ENCODE measurements at places on chromosomes 5 and 9.

DNA sequence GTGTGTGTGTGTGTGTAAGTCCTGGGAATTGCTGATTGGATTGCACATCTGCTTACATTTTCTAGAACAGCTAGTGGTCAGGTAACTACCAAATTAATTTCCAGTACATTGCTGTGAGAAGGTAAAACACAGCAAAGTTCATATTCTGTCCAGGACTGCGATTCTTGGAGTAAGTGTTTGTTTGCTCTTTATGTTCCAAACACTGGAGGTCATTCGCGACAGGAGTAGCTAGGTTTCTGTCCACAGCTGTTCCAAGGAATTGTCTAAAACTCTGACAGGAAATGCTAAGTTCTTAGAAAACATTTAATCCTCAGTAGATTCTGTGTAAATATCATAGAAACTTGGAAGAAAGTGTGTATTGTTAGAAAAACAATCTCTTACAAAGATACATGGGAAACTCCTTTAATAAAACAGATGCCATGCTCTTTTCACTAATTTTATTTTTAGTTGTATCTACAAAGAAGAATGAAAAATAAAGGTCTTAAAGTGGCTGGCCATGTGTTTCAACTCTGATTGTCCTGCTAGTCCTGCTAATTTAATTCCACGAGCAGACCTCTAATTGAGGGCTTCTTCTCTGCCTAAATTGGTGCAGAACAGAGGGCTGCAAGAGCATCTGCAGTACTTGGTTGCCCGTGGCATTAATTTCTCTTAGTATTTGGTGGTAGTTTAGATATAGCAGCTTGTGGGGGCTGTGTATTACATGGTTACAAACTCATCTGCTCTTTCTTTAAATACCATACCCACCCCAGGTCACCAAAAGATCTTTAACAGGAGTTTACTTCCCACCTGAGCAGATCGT, 464.5 kb downstream of the RASEF start:
- no peak for DNase-seq

DNA sequence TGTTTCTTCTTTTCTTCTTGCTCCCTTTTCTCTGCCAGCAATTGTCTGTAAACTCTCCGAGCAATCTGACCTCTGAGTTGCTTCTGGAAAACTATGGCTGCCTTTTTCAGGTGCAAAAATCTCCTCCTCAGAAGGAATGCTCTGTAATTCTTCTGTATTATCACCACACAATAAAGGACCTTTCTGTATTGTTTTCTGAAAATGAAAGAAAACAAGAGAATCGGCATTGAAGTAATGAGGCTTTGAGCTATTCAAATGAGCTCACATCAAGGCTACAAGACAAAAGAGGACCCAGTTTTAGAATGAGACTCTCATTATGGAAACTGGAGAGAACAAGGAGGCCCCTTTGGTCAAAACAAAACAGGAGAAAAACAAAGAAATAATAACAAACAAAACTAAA, 86.2 kb upstream of the RETREG1 start:
- DNase-seq = no peak

GRCh38 chr5:17951392-17952169, 317.3 kb downstream of the TAF11L14 start:
- peak; percentile 18 for DNase-seq

DNA sequence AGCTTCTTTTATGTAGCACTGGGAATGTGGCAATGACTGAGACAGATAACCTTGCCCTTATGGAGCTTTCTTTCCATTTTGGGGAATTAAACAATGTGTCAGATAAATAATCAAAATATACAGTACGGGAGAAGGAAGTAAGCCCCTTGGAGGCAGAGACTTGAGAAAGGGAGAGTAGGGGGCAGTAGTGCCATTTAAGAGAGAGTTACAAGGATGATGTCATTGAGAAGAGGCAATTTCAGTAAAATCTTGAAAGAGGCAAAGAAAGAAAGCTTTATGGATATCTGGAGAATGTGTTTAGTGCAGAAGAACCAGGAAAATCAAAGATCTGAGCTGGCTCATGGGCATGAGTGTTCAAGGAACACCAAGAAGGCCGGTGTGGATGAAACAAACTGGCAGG, 77.3 kb downstream of the KCTD16 start:
- no peak for DNase-seq

Measured in SW480 (cell line).